Sigmoid colon (tissue), 7 donors: ENCODE measurements at places on chromosomes 7 and 10. TPM values are rescaled to one million over a fixed set of nuclear protein-coding genes. Genes with fewer than 3 reads are reported as not detected.

GRCh38 chr10:51035344-51035743 lies 38.9 kb upstream of the PRKG1 start:
- DNase-seq: no peak

Gene HMX2
- 0.36 TPM for polyA plus RNA-seq

- no peak for DNase-seq
Observed at GRCh38 chr10:101588879-101589278, 758 bp downstream of the DPCD start.

GRCh38 chr10:67668448-67668847 lies 27.5 kb downstream of the CTNNA3 start:
- DNase-seq: no peak

- DNase-seq: no peak
Observed at GRCh38 chr7:127527561-127527960, 57.8 kb downstream of the GCC1 start.

Gene MOGAT3
- 3.6 TPM for polyA plus RNA-seq

- DNase-seq: no peak
Observed at GRCh38 chr10:78190051-78190825, 156.6 kb downstream of the RPS24 start.

DNA sequence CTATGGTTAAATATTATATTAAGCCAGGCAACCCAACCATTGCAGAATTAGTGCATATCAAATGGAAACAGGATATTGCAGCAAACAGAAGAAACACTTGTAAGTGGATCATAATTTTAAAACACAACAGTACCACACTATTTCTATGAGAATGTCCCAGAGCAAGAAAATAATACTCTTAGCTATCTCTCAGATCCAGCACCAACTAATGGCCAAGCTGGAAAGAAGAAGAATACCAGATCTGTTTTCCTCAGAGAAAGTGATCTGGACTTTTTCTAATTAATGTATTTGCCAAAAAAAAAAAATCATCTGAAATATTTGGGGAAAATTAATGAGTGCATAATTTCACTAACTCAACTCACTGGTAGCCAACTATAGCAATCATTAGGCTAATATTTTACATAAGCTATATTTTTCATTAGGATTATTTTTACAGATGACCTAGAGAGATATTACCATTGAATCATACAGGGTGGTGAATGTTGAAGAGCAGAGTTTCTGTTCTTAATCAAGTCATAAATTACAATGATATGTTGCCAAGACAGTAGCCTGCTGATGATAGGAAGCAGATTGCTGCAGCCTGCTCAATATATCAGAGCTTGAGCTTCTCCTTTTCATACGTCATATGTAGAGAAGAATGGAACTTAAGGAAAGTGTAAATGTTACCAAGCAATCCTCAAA lies 995.4 kb upstream of the LRRN3 start:
- DNase-seq: no peak

Gene CALD1
- polyA plus RNA-seq: 125 TPM

Gene HOGA1
- polyA plus RNA-seq: 0.26 TPM

Gene SDK1
- polyA plus RNA-seq: 2.2 TPM

Gene OR2A5
- not detected for polyA plus RNA-seq

DNA sequence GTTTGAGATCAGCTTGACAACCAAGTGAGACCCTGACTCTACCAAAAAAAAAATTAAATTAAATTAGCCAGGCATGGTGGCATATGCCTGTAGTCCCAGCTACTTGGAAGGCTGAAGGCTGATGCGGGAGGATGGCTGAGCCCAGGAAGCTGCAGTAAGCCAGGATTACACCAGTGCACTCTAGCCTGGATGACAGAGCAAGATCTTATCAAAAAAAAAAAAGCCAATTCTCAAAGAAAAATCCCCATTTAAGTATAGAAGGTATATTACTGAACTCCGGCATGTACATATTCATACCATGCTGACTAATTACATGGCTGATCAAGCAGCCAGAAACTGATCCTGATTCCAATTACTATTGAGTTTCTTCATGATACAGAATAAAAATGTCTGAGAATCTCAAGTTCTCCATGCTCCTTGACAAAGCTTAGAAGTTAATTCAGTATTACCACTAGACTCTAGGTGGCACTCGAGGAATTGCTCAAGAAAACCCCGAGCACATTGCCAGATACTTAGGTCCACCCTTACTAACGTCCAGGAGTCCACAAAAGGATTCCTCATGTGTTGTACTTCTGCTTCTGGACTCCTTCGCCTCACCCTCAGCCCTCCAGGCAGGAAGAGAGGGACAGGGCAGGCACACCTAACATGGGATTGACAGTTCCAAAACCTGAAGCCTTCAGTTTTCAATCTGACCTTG lies 148.9 kb downstream of the PARD3 start:
- DNase-seq: peak; percentile 83

GRCh38 chr10:35219292-35219691 lies 92.6 kb downstream of the CREM start:
- DNase-seq: no peak

Gene STK32C
- polyA plus RNA-seq: 12.8 TPM

DNA sequence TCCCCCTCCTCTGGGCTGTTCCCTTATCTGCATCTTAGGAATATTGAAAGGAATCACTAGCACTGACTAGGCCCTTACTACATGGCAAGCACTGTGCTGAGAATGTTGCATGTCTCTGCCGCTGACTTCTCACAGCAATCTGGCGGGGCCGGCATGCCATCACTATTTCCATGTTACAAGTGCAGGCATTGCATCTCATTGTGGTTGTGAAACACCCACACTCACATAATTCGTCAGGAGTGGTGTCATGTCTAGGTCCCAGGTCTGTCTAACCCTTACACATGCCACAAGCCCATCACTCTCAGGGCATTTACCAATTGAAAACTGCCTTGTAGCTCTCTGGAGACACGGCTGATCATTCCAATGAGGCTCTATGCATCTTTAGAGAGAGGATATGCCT lies 8.5 kb upstream of the IL2RA start:
- no peak for DNase-seq

DNA sequence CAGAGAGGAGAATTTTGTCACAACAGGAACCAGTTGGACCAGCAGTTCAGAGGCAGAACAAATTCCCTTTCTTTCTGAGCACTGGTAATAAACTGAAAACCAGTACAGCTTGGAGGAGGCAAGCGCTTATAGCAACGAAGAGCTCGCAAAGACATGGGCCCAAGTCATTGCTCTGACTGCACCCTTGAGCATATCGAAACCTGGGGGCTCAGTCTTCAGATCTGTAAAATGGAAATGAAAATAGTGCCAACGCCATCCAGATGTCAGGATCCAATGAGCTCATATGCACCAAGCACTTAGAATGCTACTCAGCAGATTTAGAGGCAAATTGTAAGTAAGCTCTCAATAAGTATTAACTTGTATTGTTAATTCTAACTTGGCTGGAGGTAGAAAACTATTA lies 14.4 kb upstream of the CALU start:
- DNase-seq: no peak

- no peak for DNase-seq
Observed at GRCh38 chr7:127933146-127933545, 98.1 kb downstream of the LRRC4 start.

DNA sequence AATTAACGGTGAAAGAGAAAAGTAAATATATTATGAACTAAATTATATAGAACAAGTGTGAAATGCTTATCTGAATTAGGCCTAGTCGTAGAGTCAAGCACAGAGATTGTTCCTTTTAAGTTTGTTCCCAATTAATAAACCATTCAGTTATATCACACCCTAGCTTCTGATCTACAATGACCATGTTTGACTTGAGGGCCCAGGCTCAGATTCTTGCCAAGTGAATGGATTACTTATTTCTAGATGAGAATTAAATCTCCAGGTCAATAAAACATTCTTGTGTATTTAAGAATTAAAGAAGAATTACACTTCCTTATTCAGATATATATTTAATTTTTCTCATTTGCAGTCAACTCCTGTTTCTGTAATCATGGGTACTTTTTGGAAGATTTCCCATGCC lies 37.4 kb upstream of the ARL4A start:
- DNase-seq: no peak

GRCh38 chr7:1017586-1018333 lies 26.6 kb upstream of the GPR146 start:
- DNase-seq: no peak

Gene COL1A2
- 104 TPM for polyA plus RNA-seq

Gene CDHR1
- polyA plus RNA-seq: 26.6 TPM

DNA sequence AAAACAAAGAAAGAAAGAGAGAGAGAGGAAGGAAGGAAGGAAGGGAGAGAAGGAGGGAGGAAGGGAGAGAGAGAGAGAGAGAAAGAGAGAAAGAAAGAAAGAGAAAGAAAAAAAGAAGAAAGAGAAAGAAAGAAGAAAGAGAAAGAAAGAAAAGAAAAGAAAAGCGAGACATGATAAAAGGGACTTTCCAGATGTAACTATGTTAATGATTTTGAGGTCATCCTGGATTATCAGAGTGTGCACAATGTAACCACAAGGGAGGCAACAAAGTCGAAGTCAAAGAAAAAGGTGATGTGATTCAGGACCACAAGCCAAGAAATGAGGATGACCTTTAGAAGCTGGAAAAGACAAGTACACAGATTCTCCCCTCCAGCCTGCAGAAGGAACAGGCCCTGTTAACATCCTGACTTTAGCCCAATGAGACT lies 48.9 kb upstream of the PAX2 start:
- no peak for DNase-seq

DNA sequence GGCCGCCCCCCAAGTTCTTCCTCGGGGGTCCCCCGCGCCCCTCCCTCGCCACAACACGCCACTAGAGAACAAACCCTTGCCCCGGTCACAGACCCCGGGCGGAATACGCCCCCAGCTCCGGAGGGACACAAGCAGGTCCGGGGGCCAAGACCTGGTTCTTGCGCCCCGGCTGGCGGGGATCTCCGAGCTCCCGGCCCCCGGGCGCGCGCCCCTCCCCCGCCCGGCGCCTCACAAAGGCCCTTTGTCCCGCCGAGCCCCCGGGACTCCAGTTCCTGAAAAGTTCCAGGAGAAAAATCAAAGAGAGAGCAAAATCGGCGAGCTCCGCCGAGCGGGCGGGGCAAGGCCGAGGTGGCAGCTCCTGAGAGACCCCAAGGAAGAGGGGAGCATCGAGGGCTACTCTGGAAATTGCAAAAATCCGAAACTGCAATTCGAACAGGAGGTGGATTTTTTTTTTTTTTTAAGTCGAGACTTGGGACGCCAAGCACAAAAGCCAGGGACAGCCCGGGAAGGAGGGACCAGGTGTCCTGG lies 4.0 kb downstream of the TNRC18 start:
- DNase-seq: no peak

DNA sequence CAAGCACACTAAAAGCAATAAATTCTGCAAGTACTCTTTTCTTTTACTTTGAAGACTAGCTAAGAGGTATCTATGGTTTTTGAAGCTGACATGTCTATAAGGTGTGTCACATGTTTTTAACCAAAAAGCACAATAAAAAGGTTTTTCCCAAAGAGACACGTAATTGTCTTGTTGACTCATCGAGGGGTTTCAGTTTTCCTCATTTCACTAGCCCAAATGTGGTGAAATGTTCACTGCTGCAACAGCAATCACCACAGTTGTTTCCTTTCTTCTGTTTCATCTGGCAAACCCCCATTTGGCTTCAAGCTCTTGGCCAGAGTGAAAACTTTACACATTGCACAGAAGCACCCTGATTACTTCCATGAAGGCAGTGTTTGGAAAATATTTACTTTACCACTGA lies 3.8 kb upstream of the HOXA4 start:
- DNase-seq: peak; percentile 85

GRCh38 chr7:25671111-25671510 lies 442.8 kb upstream of the NPVF start:
- DNase-seq: no peak

Gene SORCS1
- not detected for polyA plus RNA-seq

DNA sequence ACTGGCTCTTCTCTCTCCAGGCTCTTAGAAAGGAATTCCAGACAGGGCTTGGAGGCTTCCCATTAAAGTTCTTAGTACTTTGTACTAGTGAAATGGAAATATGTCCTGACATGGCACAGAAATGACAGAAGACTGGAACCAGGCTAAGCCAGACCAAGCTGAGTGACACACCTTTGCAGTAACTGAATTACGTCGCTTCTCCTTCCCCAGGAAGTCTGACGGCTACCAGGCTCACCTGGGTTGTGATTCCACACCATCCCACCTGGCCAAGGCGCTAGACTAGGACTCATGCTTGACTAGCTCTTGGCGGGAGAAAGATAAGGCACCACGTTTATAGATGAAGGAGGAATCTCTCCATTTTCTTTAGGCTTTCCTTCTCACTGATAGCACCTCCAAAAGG lies 50.7 kb upstream of the KCNIP2 start:
- no peak for DNase-seq

Gene DOCK1
- 19.8 TPM for polyA plus RNA-seq

- DNase-seq: peak; percentile 83
Observed at GRCh38 chr7:105691680-105692564, 110.6 kb upstream of the EFCAB10 start.

DNA sequence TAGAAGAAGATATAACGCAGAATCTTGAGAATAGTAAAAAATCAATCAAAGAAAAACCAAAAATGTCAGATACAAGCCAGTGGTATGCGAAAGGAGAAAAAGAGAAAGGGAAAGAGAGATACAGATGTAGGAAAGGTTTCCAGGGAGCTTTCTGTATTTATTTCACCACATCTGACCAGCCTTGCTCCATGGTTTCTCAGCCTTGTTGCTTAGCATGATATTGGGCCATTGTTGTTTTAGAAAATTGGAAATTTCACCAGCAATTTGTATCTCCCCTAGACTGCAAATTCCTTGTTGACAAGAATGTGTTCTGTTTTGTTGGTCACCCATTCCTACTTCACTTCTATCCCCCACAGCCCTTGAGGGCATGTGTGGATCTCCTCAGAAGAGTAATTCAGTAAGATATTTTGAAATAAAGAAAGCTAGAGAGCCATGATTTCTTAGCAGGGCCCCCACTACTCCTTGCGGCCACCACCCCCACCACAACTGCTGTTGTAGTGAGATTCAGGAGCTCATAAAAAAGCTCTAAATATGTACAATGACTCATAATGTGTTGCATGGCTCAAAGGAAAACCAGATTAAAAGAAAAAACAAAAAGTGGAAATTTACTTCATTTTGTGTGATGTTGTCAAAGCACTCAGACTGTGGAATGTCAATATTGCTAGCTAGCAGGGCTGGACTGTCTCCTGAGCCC lies 138.7 kb downstream of the CHRM2 start:
- DNase-seq: no peak

Gene FAM24A
- not detected for polyA plus RNA-seq

GRCh38 chr7:3380034-3380433 lies 79.0 kb downstream of the SDK1 start:
- no peak for DNase-seq
